ENCODE measurements at places on chromosomes 1 and 21. TPM values are rescaled to one million over a fixed set of nuclear protein-coding genes. Genes with fewer than 3 reads are reported as not detected.

The UBE2U gene
- not detected for polyA plus RNA-seq

The KCNJ9 gene
- 19.0 TPM for polyA plus RNA-seq

The TRIM46 gene
- 11.0 TPM for polyA plus RNA-seq

The CHI3L2 gene
- 5.9 TPM for polyA plus RNA-seq

The CTSE gene
- not detected for polyA plus RNA-seq

The BSND gene
- polyA plus RNA-seq = 0.08 TPM

The ENSA gene
- polyA plus RNA-seq = 332 TPM

The CA6 gene
- not detected for polyA plus RNA-seq

The CACHD1 gene
- polyA plus RNA-seq = 6.4 TPM

The GPR89B gene
- 12.2 TPM for polyA plus RNA-seq

The MX1 gene
- 24.5 TPM for polyA plus RNA-seq

The TOE1 gene
- polyA plus RNA-seq = 10.6 TPM

The USH2A gene
- 0.17 TPM for polyA plus RNA-seq

The LCE6A gene
- not detected for polyA plus RNA-seq

The SLC25A24 gene
- polyA plus RNA-seq = 3.2 TPM

The LSS gene
- polyA plus RNA-seq = 47.6 TPM

The SELP gene
- polyA plus RNA-seq = 0.29 TPM

The AVPR1B gene
- 0.70 TPM for polyA plus RNA-seq

The OR2AK2 gene
- not detected for polyA plus RNA-seq

The SPATA21 gene
- not detected for polyA plus RNA-seq

The CFHR1 gene
- polyA plus RNA-seq = not detected

All from brain (organoid and tissue), 16 donors.